ENCODE measurements at places on chromosomes 12 and 14. TPM values are rescaled to one million over a fixed set of nuclear protein-coding genes. Genes with fewer than 3 reads are reported as not detected.

DNA sequence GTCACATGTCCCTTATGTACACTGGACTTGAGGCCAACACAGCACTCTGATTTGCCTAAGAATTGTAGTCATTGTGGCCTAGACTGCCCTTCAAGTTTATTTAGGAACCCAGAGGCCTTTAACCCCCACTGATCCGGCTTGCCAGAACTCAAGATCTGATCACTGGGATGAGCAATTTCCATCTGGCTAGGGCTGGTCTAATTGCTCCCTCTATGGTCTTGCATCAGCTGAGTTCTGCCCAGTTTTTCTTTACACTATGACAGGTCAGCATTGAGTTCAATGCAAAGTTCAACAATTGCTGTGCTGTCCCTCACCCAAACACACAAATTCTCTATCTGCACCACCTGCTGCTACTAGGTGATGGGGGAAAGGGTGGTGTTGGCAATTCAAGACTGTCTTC, 146.9 kb upstream of the MDGA2 start:
- no peak for DNase-seq

DNA sequence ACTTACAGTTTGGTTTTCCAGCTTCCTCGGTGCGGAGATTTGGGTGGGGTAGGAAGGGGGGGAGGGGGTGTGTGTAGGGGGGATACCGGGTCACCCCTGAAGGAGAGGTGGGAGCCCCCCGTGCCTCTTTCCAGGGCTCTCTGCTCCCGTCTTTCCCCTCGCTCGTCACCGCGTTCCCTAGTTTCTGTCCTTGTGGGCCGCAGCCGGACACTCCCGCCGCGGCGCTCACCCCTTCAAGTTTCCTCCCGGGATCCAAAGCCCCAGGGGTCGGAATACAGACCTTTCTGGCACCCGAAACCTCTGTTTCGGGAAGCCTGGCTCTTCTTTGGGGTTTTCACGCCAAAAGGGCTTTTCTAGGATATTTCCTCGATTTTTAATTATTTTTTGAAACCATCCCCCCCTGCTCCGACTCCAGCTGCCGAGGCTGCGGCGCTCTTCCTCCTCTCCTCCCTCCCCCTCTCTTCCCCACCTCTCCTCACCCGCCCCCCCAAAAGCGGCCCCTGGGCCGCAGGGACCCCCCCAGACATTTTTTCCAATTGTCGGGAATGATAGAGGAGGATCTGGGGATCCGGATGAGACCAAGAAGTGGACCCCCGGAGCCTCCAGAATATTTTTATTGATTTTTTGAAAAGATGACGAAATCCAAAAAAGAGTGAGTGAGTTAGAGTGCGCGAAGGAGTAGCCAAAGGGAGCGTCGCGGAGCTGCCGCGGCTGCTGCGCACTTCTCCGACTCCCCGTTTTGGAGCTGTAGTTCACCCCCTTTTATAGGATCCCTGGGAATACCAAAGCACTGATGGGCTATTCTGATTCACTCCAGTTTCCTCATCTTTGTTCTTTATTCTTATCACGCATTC, 1.7 kb downstream of the CCND2 start:
- peak; percentile 28 for DNase-seq

DNA sequence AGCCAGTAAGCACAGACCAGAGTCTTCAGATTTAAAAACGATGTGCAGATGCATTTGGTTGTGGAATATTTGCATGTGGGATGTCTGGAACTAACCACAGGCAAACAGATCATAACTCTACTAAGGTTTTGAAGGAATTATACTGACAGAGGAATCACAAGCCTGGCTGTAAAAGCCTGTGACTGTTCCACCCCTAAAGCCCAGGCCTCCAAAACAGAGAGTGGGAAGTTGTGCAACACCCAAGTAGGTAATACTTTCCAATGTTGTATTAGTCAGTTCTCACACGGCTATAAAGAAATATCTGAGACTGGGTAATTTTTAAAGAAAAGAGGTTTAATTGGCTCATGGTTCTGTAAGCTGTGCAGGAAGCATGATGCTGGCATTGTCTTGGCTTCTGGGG, 68.1 kb upstream of the DCD start:
- no peak for DNase-seq

DNA sequence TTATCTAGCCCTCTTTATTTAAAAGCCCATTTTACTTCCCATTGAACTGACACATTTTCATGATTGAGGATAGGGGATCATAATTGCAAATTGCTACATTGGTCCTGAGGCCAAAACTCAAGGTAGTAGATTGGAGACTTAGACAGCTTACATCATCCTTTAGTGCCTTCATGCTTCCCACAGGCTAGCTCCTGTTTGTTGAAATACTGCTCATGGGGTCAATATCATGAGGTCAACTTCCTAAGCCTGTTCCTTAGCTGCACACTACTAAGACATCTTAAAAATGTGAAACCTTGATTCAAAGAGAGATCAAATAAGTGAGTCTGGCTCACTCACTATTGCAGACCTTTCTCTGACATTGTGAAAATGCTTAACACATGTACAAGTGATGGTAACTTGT, 113.0 kb downstream of the TBC1D30 start:
- no peak for DNase-seq

DNA sequence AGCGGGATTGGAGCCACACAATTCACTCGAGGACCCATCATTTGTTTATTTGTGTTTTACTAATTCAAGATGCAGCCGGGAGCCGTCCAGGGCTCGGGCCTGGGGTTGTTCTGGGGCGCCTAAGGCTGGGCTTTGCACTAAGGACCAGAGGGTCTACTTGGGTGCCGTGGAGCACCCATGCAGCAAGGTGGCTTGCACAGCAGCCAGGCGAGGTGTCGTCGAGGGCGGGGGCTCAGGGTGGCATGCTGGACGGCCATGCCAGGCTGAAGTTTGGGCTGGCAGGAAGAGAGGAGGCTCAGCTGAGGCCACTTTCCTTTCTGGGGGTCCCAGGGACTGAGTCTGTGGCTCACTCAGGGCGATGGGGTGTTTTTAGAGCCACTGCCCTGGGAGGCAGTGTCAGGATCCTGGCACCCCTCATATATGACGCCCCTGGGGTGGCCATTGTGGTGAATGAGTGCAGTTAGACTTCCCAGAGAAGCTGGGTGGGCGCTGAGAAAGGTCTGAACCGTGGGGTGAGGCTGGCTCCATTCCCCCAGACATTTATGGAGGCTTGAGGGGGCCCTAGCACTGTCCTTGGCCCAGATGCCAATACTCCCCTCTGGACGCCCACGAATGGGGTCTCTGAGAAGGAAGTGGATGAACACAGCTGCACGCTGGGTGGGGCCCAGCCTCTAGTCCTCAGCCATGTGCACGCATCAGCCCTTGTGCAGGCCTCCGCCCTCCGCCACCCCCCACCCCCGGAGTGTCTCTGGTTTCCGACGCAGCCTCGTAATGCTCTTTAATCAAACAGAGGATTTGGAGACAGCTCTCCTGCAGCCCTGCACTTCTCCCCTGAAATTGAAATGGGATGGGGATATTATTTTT, 11.3 kb downstream of the MEG3 start:
- no peak for DNase-seq

DNA sequence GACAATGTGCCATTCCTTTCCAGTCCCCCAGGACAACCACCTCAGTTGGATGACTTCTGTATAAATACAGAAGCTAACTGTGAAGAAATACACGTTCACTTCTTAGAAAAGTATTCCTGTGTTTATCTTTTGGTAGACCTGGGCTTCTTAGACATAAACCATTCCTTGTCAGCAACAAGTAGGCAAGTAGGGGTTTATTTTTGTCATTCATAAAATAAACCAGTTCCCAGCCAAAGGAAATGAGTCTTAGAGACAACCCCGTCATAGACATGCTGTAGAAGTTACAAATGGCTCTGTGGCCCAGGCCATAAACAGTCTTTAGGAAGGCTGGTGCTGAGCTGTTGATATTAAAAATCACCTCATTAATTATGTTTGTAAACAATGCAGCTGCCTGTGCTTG, 243.2 kb downstream of the SPTSSA start:
- no peak for DNase-seq

DNA sequence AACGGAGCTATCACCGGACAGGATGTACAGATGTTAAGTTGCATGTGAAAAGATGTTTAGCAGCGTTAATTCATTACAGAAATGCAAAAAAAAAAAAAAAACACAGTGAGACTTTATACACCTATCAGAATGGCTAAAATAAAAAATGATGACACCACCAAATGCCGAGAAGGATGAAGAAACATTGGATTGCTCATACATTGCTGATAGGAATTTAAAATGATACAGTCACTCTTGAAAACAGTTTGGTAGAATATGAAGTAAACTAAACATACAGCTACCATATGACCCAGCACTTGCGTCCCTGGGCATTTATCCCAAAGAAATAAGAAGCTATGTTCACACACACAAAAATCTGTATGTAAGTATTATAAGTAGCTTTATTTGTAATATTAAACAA, 574.1 kb downstream of the SLC16A7 start:
- DNase-seq = no peak

GRCh38 chr12:7066596-7066995, 6.1 kb downstream of the C1S start:
- no peak for DNase-seq

DNA sequence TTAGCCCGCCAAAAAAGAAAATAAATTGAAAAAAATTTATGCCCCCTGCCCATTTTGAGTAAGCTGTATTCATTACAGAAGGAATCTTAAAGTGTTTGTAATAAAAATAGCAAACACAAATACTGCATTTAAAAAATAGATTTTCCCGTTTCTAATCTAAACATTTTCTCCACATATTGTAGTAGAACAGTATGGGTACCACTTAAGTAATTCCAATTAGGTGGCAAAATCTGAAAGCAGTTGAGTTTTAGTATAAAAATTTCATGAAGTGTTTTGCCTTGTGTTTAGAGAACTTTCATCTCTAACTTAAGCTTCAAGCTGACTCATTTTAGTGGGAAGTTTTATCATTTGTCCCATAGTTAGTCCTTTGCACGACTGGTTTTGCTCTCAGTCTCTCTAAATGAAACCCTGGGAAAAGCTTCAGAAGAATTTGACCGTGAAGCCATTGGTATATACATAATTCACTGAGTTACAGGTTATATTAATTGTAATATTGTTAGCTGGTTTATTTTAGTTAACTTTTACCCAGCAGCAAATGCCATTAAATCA, 214.6 kb downstream of the ERC1 start:
- DNase-seq = no peak

GRCh38 chr14:100114109-100114765, 45.2 kb downstream of the DEGS2 start:
- no peak for DNase-seq

DNA sequence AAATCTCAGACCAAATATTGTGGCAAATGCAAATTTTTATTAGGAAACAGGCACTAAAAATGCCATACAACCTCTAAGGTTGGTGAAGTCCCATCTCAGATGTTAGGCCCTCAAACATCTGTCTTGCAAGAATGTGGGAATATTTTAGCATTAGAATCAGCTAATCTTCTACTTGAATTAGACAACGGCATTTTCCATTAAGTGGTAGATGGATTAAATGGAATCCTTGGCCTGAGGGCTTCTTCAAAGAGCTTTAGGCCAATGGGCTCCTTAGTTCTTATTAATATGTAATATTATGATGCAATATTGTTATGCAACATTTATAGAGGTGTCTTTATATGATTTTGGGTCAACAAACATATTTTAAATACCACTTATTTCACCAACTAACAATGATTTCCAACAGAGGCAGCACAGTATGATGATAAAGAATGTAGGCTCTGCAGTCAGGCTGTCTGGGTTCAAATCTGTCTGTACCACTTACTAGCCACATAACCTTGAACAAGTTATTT, 122.9 kb upstream of the PLEKHA5 start:
- DNase-seq = no peak

DNA sequence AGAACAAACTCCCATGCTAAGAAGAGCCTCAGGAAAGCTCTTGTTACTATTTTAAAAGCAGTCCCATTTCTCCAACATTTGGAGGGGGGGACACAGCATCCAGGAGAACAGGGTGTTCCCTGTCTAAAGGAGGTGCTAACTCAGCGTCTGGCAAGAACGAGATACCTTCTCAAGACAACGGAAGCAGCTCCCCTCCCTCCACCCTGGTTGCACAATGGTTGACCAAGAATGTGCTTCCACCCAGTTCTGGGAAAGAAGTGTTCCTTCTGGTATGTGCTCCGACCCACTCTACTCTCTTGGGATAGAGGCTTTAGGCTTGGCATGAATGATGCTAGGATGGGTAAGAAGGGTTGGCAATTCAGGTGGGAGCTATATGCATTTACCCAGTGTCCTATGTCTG, 1.5 kb upstream of the KRT6A start:
- DNase-seq = no peak

DNA sequence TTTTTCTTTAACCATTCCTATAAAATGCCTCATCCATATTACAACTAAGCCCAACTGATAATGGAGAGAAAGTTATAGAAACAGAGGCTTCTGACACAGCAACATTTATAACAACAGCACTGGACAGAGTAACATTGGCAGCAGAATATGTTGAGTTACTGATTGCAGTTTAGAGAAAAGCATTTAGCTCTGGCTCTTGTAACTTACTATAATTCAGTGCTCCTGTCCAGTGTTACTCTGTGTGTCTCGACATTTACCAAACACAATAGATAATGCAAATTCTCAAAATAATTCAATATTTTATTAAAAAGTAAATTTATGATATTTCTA, 356.1 kb downstream of the CEP128 start:
- no peak for DNase-seq

DNA sequence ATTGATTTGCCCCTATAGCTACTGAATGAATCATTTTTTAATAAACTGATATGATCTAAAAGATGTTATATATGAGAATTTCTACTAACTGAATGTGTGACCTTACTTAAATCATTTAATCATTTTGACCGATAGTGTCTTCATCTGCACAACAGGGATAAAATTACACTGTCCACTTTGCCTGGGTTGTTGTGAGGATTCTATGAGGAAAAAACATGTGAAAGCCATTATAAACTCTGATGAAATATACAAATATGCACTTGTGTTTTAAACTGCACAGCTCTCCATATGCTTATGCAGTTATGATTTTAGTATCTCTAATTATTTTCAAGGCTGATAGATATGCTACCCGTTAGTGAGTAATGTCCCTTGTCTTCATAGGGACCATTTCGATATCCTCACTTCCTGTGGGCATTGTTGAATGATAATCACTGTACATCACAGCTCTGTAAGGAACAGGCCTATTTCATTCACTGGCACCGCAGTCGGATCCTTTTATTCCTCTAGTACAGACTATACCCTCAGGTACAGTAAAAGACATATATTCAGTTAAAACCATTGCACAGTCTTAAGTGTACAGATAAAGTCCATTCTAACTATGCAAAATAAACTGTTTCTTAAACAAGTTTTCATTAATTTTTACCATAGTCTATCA, 88.7 kb upstream of the RAP1B start:
- DNase-seq = no peak

Gene KRT75
- total RNA-seq = not detected

Gene CLMN
- 131 TPM for total RNA-seq

Gene CLEC2A
- total RNA-seq = not detected

Gene OVCH1
- total RNA-seq = not detected

Gene YBX3
- total RNA-seq = 166 TPM

Gene RIMBP2
- 5.6 TPM for total RNA-seq

Gene PLEK2
- total RNA-seq = 84.0 TPM
